ENCODE measurements at places on chromosomes 12 and 14.

DNA sequence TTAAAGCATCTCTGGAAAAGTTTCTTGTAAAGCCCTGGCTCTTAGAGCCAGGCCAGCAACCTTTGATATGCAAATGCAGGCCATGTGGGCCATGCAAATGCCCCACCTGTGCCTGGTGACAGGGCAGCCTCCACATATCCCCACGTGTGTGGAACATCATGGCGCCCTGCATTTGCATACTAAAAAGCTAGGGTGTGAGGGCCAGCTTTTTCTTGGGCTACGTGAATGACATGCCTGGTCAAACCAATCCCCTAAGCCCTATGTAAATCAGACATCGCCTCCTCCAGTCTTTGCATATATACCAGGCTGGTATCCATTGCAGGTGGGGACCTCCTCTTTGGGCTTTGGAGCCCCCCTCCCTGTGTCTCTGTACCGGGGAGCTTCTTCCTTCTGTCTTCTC is 6.4 kb downstream of the CSRP2 start:
- no peak for DNase-seq

GRCh38 chr12:96364092-96364700 is 36.0 kb downstream of the CDK17 start:
- no peak for DNase-seq

- no peak for DNase-seq
Measured at GRCh38 chr12:114368685-114369452, 37.1 kb downstream of the TBX5 start.

GRCh38 chr12:115185506-115185905 is 501.5 kb upstream of the TBX3 start:
- DNase-seq: no peak

GRCh38 chr12:57011438-57012424 is 4.6 kb downstream of the TAC3 start:
- no peak for DNase-seq

GRCh38 chr14:71473843-71474242 is 458.4 kb upstream of the RGS6 start:
- no peak for DNase-seq

GRCh38 chr14:103078420-103078749 is 5.6 kb upstream of the LBHD2 start:
- no peak for DNase-seq

GRCh38 chr12:97493731-97494130 is 31.1 kb downstream of the RMST start:
- DNase-seq: no peak

DNA sequence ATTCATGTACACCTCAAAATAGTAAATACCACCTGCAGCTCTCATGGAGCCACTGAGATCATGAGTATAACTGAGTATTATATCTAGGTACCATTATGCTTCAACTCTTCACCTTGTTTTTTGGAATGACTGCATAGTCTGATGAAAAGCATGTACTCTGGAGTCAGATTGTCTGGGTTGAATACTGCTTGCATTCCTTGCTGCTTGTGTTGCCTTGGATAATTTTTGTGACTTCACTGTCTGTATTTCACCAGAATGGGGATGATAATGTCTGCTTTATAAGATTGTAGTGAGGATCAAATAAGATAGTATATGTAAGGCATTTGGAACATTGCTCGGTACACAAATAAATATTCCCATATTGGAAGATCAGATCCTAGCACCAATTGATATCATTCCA is 54.2 kb downstream of the SUSD6 start:
- DNase-seq: no peak

DNA sequence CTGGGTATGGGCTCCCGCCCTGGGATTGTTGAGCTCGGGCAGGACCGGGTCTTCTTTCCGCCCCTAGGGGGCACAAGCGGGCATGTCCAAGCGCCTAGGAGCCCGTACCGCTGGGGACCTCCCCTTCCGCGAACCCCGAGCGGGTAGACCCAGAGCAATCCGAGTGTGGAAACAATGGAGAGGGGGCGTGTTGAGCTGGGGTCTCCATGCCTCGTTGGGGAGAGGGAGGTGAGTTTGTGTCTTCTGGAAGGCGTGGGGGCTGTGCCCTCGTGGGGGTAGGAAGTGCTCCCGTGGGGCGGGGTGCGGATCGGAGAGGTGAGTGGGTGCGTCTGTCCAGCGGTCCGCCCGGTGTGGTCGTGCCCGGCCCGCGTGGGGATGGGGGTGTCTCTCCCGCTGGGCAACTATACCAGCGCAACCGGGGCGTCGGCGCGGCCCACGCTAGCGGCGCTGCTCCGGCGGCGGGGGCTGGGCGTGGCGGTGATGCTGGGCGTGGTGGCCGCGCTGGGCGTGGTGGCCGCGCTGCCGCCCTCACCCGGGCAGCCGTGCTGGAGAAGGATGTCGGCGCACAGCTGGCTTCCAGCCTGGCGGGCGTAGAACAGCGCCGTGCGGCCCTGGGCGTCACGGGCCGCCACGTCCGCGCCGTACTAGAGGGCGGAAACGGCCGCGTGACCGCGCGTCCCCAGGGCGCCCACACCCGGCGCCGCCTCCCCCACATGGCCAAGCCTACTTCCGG is 12.2 kb downstream of the AGAP2 start:
- DNase-seq: peak; percentile 29

GRCh38 chr12:49792976-49793580 is 35.1 kb downstream of the NCKAP5L start:
- DNase-seq: no peak

GRCh38 chr12:133227281-133227852 is 8.3 kb downstream of the ANHX start:
- DNase-seq: no peak

DNA sequence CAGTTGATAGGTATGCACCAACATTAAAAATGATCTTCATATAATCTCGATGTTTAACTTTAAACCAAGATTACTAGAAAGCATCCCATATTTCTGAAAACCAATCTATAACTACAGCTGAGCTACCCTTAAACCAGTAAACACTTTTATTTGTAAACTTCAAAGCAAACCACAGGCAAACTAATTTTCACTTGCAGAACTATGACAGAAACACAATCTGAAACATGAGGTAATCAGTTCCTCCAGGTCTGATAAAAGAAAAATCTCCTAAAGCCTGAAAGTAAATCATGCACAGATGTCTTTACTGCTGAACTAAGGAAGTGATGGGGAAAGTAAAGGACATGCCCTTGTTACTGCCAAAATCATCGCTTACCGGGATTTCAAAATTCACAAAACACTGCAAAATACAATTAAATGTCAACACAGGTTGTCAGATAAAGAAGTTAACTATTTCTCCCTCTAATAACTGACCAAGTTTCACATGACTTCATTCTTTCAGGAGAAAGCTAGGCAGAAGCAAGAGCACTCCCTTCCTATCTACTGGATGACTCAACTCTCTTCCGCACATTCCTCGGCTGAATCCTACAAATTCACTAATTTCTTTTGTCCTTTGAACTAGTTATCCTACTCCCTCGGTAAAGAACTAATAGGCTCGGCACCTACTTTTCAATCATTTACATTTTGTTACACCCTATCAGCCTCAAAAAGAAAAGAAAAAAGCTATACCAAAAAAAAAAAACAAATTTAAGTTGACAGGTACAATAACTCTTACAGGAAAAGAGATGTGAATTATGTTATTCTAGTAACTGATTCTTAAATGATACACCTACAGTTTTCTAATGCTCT is 1.4 kb downstream of the EEA1 start:
- DNase-seq: no peak

DNA sequence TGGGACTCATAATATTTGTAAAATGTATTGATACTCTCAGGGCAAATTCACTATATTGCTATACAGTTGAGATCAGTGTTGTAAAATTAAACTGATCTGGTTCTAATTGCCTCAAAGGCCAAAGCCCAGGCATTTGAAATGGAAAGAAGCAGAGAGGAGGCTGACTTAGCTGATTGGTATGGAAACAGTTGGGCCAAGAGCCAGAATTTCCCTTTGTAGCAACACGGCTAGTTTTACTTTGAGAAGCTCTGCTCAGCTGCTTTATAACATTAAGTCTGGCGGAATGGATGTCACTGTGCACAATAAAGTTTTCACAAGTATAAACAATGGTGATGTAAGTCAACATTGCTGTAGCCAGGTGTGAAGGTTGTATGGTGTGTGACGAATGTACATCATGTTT is 186.4 kb downstream of the MSRB3 start:
- DNase-seq: no peak

- no peak for DNase-seq
Measured at GRCh38 chr12:27034607-27035293, 12.4 kb downstream of the MED21 start.

GRCh38 chr14:61553730-61554641 is 141.3 kb upstream of the HIF1A start:
- no peak for DNase-seq

DNA sequence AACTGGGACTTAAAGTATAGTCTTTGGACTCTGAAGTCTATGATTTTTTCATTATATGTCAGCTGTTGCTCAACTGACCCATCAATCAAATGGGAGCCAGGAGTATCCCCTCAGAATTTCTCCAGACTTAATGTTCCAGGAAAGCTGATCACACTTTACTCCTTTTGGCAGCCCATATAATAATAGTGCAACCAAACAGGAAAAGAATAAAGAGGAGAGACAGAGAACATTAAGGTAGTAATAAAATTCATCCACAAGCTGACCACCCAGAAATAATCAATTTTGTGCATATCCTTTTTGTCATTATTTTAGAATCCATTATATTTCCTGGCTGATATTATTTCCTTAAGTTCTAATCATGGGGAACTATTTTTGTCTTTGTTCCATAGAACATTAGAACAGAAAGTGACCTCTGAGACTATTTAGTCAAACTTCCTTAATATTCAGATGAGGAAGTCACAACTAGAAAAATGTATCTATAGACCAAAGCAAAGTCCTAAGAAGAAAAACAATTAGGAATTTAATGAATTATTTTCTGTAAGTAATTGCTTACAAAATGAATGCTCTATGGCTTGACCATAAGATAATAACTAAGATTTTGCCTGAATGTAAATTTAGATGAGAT is 238.1 kb upstream of the SEL1L start:
- no peak for DNase-seq

DNA sequence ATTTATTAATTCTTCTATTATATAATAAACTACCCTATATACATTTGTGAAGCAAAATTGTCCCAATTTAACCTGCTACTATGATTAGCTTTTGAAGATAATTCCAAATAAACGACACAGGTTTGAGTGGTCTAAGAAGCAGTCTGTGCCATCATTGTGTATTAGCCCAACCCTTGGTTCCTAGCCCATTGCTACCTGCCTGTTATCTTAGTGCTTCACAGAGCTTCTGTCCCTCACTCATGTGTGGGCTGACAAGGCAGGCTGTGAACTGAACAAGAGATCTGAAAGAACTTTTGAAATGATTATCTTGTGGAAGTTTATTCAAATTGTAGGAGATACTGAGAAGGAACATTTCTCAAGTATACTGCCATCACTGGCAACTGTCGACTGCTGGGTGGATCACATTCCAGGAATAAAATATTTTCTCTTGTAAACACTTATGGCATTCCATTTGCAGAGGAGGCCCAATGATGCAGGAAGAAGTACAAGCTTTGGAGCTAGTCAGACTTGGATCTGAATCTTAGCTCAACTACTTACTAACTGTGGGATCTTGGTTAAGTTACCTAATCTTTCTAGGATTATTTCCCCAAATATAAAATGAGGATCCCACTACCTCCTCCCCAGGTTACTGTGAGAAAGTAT is 7.8 kb upstream of the MTERF2 start:
- no peak for DNase-seq

DNA sequence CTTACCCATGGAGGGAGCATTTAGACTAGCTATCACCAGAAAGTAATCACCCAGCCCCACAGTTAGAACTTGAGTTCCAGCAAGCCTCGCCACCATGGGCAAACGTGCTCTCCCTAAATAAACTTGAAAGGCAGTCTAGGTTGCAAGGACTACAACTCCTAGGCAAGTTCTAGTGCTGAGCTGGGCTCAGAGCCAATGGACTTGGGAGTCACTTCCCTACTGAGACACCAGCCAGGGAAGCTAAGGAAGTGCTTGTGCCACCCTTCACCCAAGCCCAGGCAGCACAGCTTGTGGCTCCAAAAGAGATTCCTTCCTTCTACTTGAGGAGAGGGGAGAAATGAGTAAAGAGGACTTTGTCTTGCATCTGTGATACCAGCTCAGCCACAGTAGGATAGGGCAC is 57.9 kb downstream of the SLCO1A2 start:
- no peak for DNase-seq

DNA sequence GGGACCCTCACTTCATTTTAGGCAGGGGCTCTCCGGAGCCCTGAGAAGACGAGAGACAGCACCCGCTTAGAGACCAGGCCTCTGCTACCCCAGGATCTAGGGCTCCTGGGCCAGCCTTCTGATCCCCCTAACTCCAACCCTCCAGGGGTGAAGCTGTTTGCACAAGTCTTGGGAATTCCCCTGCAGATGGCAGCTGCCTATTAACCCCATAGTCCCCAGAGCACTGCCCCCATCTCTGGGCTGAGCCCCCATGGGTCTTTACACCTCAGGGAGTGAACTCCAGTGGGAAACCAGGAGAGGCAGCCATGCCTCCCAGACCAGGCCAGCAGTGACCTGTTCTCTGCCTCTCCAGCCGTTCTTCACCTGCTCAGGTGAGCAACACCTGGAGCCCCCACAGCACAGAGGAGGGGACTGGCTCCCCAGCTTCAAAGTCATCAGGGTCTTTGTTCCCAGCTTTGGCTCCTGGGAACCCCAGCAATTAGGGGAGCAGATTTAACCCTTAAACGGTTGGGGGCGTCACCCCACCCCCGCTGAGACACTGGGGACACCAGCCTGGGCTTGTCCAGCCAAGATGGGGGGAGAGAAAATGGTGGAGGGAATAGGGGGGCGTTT is 2.3 kb downstream of the WNT10B start:
- DNase-seq: no peak

GRCh38 chr12:4275016-4275869 is 1.7 kb downstream of the CCND2 start:
- DNase-seq: no peak

DNA sequence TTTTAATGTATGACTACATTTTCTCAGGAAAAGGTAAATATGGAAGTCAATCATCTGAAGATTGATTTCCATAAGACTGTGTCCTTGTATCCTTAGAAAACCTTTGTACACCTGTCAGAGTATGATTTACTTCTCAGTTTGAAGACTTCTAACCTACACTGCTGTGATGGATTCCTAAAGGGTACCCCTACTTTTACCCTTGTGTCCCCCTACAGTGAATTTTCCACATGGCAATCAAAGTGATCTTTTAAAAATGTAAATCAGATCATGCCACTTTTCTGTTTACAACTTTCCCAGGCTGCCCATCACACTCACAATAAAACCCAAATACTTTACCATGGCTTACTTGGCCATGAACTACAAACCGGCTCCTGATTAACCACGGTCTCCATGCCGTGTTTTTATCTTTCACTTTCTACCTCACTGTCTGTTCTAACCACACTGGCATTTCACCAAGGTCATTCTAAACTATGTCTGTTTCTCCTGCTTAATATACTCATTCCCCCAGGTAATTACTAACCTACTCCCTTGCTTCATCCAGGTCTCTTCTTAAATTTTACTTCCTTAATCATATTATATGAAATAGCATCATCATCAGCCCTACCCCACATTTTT is 8.1 kb downstream of the DNAI7 start:
- DNase-seq: no peak

GRCh38 chr14:97080991-97081390 is 283.8 kb downstream of the VRK1 start:
- no peak for DNase-seq

All from NCI-H2029 treated with DMSO at 0.1 percent for 48 hours (cell line).